AG04450 (cell line): ENCODE measurements at places on chromosomes 3 and 15.

GRCh38 chr3:133441867-133442270 is 42.0 kb downstream of the BFSP2 start:
- no peak for DNase-seq

- no peak for DNase-seq
Measured at GRCh38 chr3:194300382-194300758, 50.8 kb downstream of the CPN2 start.

DNA sequence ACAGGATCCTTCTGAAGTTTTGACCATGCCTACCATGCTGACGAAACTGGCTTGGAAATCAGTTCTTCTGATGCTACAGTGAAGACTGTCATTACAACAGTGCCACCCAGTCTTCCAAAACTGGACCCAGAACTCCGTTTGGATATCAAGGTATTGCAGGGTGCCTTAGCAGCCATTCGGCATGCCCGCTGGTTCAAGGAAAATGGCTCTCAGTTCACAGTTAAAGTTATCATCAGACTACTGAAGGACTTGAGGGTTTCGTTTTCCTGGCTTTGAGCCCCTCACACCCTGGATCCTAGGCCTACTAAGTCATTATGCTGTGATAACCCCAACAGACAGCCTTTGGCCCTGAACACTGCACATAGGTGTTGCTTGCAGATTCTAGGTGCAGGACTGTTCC is 351.0 kb downstream of the MAGI1 start:
- no peak for DNase-seq

GRCh38 chr15:35751413-35752133 is 205.6 kb upstream of the DPH6 start:
- DNase-seq, result peak; percentile 51
